ENCODE measurements at places on chromosomes 12 and 14. TPM values are rescaled to one million over a fixed set of nuclear protein-coding genes. Genes with fewer than 3 reads are reported as not detected.

Gene LMNTD1
- 4.3 TPM for total RNA-seq

DNA sequence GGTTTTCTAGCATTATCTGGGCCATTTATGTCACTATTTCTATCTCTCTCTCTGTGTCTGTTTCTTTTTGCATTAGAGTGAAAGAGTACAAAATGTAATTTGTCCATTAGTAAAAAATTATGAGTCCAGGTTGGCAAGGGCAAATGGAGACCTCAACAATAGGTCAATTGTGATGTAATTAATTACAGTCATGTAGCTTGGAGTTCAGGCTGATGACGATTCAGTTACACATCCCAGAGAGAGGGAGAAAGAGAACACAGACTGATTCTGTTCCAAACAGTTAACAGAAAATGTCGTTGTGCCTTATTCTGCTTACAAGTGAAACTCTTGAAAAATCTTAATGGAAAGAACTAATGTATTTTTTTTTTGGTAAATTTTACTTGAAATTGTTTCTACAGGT, 83.3 kb downstream of the ATXN7L3B start:
- no peak for DNase-seq

DNA sequence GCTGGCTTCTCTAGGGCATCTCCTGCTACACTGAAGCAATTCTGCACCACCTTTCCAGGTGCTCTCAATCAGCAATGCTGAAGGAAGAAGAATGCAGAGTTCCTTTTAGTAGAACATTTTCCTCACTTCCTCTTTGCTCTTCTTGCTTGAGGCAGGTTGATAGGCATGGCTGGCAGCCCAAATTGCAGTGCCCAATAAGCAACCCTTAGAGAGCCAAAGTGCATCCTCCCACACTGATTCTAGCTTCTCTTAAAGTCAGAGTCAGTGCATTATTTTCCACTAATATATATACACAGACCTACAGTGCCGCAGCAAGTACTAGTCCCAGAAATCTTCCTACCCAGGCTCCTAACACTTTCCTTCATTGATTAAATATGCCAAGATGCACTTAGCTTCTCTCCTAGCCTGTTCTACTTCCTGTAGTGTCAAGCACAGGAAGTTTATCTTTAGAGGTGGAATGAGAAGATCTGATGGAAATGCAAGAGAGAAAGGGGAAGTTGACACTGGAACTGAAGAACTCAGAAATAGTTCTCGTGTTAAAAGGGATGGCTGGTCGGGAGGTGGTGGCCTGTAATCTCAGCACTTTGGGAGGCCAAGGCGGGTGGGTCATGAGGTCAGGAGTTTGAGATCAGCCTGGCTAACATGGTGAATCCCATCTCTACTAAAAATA, 132.7 kb downstream of the SSPN start:
- no peak for DNase-seq

DNA sequence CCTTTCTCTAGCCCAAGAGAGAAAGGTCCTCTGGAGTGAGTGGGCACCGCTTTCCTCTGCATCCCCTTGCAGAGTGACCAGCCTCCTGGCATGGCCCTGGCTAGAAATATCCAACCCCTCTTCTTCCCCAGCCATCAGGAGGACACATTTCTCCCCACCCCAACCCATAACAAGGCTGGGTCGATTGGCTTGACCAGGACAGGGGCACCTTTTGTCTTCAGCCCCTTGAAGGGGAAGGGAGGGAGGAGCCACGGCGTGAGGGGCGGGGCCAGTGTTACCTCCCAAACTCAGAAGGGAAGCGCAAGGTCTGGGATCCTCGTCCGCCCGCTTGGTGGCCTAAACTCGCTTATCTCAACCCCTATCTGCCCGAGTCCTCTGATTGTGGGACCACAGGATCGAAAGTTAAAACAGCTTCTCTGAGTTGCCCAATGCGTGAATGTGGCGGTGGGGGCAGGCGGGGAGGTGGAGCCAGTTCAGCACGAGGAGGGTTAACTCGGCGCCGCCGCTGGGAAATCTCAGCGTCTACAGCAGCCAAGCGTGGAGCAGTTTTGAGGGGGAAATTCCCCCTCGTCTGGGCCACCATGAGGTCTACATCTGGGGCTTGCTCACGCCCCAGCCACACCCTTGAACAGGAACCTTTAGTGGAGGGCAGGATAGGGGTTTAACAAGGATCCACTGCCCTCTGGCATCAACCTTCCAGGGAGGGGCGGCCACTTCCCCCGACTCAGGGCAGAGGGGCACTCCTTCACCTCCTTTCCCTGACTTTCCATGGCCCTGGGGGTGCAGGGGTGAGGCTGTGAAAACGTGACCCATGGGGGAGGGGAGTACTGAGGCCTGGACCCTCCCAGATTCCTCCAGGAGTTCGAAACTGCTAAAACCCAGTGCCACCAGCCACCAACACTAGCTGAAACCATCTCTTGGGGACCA, 795 bp downstream of the STAT6 start:
- DNase-seq, result peak; percentile 37
